ENCODE measurements at places on chromosomes 13 and 19.

DNA sequence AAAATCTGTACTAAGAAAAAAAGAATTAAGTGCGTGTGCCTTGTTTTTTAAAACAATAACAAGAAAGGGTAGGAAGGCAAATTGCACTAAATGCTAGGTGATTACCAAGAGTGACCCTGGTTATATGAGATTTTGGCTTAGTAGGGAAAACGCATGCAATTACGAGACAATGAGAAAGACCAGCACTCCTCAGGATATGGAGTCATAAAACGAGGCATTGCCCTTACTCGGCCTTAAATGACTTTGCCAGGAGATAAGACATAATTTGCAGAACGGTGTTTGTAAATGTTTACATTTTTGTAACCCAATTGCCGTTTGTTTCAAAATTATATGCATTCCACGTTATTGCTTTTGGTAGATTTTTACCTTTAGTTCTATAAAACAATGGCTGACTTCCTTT lies 179.8 kb downstream of the RBM26 start:
- no peak for DNase-seq

DNA sequence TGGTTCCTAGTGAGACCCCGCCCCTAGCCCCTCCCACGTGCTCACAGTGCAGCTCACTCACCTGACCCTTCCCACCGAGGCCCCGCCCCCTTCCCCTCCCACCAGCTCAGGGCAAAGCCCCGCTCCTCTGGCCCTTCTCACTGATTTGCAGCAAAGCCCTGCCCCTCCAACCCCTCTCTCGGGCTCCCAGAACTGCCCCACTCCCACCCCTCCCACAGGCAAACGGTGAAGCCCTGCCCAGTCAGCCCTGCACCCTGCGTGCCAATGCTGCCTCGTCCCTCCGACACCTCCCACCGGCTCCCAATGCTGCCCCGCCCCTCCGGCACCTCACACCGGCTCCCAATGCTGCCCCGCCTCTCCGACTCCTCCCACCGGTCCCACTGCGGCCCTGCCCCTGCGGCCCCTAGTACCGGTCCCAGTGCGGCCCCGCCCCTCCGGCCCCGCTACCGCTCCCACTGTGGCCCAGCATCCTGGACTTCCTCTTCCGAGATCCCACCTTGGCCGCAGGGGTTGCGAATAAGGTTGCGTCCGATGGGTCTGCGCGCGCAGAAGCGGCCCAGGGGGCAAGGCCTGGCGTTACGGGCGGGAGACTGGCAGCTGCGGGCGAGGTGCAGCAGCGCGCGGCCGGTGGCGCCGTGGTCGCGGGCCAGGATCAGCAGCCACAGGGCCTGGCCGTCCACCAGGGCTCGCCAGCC lies 834 bp downstream of the FBXO27 start:
- peak; percentile 96 for DNase-seq

- no peak for DNase-seq
Observed at GRCh38 chr13:64480672-64481071, 2749.5 kb downstream of the PCDH9 start.

DNA sequence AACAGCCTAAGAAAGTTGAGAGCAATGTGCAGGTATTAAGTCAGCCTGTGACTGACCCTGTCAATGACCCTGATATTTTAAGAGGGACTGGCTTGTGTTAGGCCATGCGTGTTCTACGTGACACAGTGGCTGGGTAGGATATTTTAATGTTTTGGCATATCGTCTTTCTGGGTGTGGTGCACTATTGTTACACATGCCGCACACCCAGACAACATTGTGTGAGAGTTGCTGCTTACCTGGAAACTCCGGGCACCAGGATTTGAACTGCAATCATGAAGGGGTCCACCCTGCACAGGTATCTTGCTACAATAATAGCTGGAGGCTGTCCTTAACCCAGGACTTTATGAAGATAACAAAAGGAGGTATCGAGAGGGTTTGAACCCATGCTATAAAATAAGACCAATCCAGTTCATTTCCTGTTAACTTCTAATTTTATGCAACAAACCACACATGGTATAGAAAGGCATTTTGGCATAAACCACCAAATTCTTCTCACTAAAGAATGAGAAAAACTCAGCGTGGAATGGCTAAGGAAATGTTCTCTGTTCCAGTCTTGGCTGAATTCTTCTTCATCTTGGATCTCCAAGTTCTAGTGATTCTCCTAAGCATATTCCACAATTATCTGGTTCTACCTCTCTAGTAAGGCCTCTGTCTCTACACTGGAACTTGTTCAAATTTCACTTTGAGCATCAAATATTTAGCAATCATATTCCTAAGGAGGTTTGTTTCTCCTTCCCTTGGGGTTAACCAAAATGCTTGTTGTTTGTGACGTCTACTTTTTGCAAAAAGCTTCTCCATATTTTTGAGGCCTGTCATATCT lies 38.7 kb upstream of the POMP start:
- DNase-seq = no peak

- DNase-seq = no peak
Observed at GRCh38 chr13:112776971-112777370, 87.1 kb downstream of the ATP11A start.

- DNase-seq = peak; percentile 55
Observed at GRCh38 chr13:36282821-36283432, 14.7 kb downstream of the CCDC169 start.

- DNase-seq = peak; percentile 62
Observed at GRCh38 chr13:60397704-60398378, 821 bp downstream of the TDRD3 start.

GRCh38 chr13:111490611-111491010 lies 170.2 kb downstream of the TEX29 start:
- DNase-seq = no peak

DNA sequence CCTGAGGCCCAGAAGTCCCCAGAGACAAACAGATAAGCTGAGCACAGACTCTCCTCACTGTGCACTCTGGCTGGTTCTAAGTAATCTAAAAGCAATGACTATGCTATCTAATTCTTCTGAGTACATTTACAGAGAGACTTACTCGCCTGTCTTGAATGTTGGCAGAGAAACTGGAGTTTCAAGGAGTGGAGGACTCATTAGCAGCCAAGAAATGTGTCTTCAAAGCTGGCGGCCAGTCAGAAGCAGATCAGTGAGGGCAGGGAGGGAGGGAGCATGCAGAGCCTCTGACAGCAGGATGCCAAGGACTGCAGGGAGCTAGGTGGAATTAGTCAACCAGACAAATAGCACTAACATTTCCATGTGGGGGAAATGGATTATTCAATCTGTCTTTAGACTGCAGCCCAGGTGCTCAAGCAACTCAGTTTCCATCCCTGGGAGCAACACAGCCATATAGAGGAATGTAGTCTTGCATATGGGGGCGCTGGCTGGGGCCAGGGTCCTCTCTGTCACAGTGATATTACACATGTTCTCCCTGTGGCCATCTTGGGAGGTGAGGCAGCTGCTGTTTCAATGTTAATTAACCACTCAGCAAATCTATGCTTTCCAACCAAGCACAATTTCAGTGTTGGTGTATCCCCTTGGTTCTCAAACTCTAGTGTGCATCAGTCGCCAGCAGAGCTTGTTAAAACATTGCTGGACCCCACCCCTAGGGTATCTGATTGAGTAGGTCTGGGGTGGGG lies 97.9 kb downstream of the CCNA1 start:
- peak; percentile 82 for DNase-seq

- peak; percentile 3 for DNase-seq
Observed at GRCh38 chr13:48993150-48993549, 17.4 kb downstream of the FNDC3A start.

DNA sequence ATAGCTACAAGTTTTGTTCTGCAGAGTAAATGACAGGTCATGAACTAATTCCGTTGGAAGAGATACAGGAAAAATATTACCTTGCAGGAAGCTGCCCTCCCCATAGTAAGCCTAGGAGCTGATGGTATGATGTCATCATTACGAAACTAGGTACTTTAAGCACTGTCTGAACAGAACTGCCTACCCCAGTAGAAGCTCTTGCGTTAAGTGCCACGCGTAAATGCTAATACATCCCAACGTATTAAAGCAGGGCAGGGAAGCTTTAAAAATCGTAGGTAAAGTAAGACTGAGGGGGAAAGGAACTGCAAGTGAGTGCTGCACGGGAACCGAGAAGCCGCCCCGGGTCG lies 572 bp downstream of the UGGT2 start:
- peak; percentile 71 for DNase-seq

DNA sequence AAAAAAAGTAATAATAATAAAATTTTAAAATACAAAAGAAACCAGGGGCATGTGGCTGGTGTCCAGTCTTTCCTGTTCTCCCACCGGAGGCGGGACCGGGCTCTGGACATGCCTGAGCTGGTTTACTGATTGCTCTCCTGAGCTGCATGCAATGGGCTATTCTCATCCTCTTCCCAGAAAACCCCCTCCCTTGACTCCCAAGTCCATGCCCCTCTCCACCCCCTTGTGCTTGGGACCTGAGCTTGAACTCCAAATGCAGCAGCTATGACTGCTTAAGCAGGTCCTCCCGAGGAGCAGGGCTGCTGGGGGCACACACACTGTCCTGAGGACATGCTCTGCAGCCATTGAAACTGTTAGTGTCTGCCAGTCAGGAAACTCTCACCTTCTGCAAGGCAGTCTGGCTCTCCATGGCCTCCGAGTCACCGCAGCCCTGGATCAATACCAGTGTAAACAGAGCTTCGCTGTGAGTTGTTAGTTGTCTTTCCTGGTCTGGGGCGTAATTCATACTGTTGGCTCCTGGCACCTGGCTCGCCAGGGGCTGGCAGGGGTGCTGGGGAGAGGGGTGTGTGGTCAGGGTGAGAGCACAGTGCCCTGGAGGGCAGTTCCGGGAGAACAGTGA lies 41.6 kb upstream of the CHST8 start:
- no peak for DNase-seq

GRCh38 chr19:2487090-2487489 lies 11.2 kb downstream of the GADD45B start:
- DNase-seq = no peak

DNA sequence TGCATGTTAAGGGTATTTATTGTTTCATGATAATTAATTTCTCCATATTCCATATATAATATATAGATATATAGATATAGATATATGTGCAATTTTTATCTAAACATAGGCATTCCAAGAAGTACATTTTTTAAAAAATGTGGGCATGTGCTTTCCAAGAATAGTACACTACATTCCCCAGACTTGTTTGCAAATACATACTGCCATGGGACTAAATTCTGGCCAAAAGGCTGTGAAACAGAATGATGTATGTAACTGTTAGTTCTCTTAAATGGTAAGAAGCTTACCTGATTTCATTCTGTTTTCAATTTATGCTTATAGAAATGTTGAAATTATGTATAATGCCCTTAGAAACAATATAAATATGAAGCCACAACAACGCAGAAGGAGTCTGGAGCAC lies 503.2 kb upstream of the SPRY2 start:
- no peak for DNase-seq

- DNase-seq = no peak
Observed at GRCh38 chr19:1700733-1701663, 48.6 kb upstream of the TCF3 start.

- no peak for DNase-seq
Observed at GRCh38 chr19:1393841-1394240, 7.5 kb downstream of the GAMT start.

- DNase-seq = no peak
Observed at GRCh38 chr19:52917531-52917930, 5.7 kb downstream of the ZNF888 start.

DNA sequence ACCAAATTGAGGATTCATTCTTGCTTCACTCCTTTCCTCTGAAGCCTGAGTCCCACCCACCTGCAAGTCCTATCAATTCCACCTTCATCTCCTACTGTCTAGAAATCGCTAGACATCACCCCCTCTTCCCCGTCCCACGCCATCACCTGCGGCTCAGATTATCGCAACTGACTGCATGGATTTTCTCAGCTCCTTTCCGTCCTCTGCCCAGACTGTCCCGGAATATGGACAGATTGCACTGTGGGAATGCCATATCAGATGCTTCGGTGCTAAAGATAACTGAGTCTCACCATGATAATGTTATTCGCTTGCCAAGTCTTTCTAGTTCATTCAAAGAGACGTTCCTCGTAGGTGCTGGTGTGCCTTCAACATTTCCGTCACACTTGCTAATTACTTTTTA lies 66.4 kb upstream of the USP29 start:
- no peak for DNase-seq

DNA sequence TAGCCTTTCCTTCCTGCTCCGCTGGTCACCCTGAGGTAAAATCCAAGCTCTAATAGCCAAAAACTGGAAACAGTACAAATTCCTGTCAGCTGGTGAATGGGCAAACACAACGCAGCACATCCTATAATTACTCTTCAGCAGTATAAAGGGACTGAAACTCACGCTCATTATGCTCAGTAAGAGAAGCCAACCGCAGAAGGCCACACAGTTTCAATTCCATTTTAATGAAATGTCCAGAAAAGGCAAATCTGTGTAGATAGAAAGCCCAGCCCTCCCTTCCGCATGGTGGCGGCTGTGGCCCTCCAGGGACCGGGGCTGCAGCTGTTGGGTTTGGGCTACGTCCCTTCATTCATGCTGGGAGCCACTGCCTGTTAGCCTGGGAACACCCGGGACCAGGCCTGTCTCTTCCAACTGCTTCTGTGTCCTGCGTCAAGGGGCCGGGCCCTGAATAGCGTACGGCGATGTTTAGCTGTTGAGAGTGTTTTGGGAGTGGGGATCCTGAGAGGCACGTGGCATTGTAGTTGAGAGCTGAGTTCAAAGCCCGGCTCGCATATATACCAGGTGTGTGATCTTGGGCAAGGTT lies 23.5 kb downstream of the NKPD1 start:
- no peak for DNase-seq

GRCh38 chr13:113402471-113403254 lies 38.7 kb upstream of the GRTP1 start:
- no peak for DNase-seq

- DNase-seq = no peak
Observed at GRCh38 chr13:110352735-110353134, 45.7 kb downstream of the COL4A2 start.

- peak; percentile 97 for DNase-seq
Observed at GRCh38 chr13:44311011-44311780, 62.4 kb upstream of the SERP2 start.

DNA sequence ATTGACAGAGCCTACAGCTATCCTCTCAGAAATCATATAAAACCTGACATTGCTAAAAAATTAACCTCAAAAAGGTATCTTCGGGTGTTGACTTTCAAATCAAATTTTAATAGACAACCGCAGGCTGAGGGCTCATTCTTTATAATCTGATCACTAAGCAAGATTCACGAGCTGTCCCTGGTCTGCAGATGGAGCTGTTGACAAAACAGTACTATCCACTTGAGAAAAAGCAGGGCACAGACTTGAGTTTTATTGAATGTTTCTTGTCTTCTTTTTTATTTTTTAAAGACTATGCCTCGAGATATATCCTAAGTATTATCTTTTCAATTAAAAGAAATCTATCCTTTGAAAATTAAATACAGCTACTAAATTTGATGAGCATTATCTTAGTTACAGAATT lies 540.5 kb downstream of the PCDH9 start:
- peak; percentile 47 for DNase-seq
